ENCODE measurements at places on chromosomes 12 and 14. TPM values are rescaled to one million over a fixed set of nuclear protein-coding genes. Genes with fewer than 3 reads are reported as not detected.

Gene CACNA1C
- polyA plus RNA-seq = 0.06 TPM

Gene GLIPR1L1
- polyA plus RNA-seq = not detected

Gene NEUROD4
- polyA plus RNA-seq = not detected

Gene EXOC3L4
- not detected for polyA plus RNA-seq

Gene SERPINA1
- polyA plus RNA-seq = 1.4 TPM

Gene GPD1
- not detected for polyA plus RNA-seq

Gene GDF3
- polyA plus RNA-seq = not detected

Gene GALNT16
- not detected for polyA plus RNA-seq

Gene NOS1
- not detected for polyA plus RNA-seq

Gene YLPM1
- polyA plus RNA-seq = 15.6 TPM

Gene SRGAP1
- not detected for polyA plus RNA-seq

Gene NAV3
- 0.11 TPM for polyA plus RNA-seq

Gene APAF1
- polyA plus RNA-seq = 10.6 TPM

Gene SDSL
- 0.43 TPM for polyA plus RNA-seq

Gene LRRIQ1
- polyA plus RNA-seq = not detected

Gene STYK1
- not detected for polyA plus RNA-seq

Gene PHETA1
- polyA plus RNA-seq = 2.6 TPM

Gene KRT85
- not detected for polyA plus RNA-seq

Gene SLC5A8
- polyA plus RNA-seq = not detected

Gene ABCC9
- polyA plus RNA-seq = not detected

Gene KCNMB4
- 0.19 TPM for polyA plus RNA-seq

Gene CYP46A1
- polyA plus RNA-seq = not detected

Gene SMCO2
- polyA plus RNA-seq = not detected

Gene ADAM20
- not detected for polyA plus RNA-seq

All from IgD-negative memory B cell (primary cell).